NCI-H1436 treated with DMSO at 0.1 percent for 48 hours (cell line): ENCODE measurements at places on chromosomes 12 and 14.

GRCh38 chr12:122079033-122079531, 526 bp downstream of the MLXIP start:
- DNase-seq = no peak

DNA sequence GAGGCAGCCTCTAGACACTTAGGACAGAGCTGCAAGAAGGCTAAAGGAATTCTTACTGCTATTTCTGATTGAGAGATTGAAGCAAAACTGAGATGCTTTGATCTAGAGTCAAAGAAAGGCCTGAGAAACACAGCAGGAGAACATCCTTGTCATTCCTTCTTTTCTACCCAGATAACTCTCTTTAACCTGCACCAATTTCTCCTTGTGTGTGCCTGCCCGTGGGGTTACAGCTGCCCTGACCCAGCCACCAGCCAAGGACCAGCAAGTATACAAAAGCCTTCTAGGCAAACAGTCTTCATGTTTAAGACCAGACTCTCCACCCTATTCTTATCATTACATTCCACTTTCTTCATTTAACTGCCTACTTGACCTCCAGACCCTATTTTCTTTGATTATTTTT, 81.7 kb upstream of the PRB2 start:
- no peak for DNase-seq

DNA sequence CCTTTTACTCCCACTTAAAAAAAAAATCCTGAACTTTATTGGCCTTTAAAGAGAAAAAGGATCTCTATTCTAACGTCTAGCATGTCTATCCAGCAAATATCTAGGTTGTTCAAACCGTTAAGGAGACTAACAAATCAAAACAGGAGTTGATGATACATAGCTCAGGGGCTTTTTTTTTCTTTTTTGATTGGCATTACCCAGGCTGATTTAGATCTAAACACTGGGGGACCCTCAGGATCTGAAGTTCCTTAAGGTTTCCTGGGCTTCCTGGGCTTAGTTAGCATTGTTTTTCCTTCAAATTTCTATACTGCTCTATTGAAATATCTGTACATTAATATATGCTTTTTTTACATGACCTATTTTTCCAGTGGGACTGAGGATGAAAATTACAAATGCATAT, 42.3 kb downstream of the EFCAB11 start:
- DNase-seq = no peak

DNA sequence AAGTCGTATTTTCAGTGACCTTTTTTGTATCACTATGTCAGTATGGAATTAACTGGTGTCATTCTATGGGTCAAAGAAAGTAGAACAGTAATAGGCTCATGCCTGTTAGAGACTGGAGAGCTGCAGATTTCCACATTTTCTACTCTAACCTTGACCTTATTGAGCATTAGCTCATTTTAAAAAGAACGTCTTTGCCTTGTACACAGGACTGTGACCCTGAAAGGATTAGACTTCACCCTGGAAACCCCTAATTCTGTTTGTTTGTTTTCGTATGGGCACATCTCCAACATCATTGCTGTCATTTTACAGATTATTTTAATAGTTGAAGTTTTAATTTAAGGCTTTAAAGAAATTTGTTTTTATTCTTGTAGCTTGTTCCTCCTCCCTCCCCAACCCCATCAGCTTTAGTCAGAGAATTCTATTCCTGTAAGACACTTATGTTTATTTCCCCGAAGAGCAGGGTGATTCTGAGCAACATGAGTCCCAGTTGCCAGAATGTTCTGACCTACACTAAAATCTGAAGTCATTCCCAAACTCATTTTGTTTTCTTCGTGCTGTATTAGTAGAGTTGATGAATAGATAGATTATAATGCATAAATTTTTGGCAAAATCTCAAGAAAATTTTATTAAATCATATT, 451.3 kb downstream of the FOXG1 start:
- DNase-seq = no peak

GRCh38 chr14:95302667-95303506, 16.8 kb downstream of the CLMN start:
- DNase-seq = no peak

DNA sequence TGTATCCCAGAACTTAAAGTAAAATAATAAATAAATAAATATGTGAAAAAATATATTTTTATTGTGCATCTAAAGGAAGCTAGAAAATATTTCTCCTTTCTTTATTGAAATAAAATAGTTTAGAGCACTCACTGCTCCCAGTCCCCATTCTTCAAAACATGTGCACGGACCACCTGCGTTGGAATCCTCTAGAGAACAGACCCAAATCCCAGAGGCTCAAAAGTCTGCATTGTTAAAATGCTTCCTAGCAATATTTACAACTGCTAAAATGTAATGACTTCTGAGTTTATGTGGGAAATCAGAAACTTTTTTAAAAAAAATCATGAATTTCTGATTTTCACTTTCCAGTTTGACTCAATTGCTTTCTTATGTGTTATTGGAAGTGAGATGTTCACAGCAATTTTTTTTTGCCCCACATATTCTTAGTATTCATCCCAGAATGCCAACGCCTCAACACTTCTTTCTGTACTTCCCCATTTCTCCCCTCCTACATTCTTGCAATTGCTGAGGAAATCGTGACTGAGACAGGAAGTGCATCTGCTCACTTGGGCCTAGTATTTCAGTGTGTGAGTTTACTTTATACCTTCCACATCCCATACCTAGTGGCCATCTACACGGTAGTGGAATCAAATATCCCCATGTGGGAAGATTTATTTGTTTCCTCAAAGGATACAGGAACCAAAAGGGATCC, 116.0 kb upstream of the FLRT2 start:
- DNase-seq = no peak

DNA sequence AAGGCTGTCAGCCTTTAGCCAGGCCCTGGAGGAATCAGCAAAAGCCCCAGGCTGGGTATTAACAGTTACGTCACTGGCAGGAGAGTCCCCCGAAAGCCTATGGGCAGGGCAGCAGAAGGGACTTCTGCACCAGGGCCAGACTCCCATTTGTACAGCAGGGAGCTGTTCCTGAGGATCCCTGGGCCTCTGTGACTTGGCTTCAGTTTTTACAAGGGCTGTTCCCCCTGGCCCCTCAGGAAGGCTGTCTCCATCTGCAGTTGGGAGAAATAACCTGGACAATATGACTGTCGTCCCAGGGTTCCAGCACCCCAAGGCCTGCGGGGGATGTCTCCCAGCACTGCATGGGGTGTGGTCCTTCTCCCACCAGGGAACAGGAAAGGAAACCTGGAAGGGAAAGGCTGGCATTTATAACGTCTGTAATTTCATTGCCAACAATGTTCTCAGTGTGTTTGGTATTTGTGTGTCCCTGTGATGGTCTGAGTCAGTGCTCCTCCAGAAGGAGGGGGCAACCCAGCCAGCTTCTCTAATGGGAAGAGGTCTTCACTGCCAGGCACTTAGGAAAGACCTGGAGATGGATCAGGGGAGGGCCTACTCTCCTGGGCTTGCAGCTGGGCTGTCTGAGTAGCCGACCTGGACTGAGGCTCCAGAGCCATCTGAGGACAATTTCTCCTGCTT, 42.4 kb downstream of the ERH start:
- DNase-seq = no peak

DNA sequence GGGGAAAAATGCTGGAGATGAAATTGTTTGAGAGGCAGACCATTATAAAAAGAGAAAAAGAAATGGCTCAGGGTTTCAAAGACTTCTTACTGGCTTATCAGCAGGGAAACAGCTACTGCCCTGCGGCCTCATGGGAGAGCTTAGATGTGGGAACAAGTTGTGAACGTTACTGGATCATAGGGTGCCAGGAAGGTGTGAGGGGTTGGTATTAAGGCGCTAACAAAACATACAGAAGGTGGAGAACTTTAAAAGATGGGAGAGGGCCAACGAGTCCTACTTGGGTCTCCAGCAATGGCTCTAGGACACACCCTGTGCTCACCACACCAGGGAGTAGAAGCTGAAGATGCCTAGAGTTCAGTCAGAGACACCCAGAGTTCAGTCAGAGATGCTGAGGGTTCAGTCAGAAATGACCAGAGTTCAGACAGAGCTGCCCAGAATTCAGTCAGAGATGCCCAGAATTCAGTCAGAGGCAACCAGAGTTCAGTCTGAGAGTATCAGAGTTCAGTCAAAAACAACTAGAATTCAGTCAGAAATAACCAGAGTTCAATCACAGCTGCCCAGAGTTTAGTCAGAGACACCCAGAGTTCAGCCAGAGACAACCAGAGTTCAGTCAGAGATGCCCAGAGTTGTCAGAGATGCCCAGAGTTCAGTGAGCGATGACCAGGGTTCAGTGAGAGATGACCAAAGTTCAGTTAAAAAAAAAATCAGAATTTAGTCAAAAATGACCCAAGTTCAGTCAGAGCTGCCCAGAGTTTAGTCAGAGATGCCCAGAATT, 1103.6 kb downstream of the BCL11B start:
- no peak for DNase-seq

- DNase-seq = no peak
Measured at GRCh38 chr14:28361486-28361885, 405.1 kb upstream of the FOXG1 start.

- no peak for DNase-seq
Measured at GRCh38 chr12:884746-885414, 64.6 kb downstream of the RAD52 start.

- no peak for DNase-seq
Measured at GRCh38 chr14:75431827-75432226, 4.0 kb downstream of the JDP2 start.

DNA sequence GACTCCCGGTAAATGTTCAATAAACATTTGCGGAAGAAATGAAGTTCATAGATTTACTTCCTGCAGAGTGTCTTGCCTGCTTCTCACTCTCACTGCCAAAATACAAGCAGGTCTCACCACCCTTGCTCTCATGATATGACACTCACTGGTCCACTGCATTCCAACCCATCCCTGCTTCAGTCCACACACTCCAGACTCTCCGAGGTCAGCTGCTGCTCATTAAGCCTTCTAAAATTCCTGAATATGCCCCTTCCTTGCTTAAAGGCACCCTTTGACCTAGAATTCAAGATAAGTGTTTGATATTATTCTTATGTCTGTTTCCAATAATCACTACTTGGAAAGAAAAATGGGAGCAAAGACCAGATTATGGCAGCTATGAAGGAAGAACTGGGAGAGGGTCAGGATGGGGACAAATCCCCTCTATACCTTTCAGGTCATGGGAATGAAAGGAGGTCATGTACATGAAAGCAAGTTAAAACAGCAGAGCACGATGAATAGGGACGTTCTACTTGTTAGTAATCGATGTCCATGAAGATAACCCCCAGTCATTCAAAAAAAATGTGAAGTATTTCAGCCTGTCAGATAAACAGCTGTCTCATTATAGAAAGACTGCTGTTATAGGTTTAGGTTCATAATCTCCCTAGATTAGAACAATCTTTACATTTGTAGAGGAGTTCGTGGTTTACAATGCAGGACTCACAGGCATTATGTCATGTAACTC, 10.5 kb upstream of the NID2 start:
- no peak for DNase-seq

DNA sequence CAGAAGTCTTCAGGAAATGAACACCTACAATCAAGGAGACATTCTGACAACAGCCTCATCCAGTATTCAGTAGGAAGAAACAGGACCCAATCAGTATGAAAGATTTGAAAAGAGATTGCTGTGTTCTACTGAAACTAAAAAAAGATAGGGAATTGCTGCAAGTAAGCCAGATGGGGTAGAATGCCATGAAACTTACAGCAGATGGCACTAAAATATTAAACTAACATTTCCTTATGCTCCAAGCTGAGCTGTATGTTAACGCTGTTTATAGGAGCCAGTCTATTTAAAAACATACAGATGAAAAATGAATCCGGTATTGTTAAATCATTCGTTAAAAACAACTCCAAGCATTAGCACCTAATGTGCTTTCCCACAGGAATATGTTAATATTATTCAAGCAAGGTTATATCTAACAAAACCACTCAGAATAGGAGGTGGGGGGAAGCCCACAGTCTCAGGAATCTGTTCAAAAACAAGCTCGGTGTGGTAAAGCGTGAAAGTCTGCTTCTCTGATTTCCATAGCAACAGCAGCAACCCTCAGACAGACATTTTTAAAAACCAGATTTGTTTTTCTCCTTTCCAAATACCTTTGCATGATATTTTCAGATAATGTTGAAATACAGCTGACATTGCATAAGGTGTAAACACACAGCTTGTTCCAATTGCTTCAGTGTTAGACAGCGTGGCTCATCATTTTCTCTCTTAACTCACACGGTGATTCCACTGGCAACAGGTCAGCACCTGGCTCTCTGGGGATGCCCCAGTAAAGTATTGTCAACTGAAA, 131.4 kb upstream of the CCDC175 start:
- DNase-seq = no peak

- DNase-seq = no peak
Measured at GRCh38 chr12:49346659-49347310, at the start of gene DNAJC22. DNAJC22 (plus strand) TSS chr12:49346888; CDS start chr12:49348873, 1,985 bp downstream.

DNA sequence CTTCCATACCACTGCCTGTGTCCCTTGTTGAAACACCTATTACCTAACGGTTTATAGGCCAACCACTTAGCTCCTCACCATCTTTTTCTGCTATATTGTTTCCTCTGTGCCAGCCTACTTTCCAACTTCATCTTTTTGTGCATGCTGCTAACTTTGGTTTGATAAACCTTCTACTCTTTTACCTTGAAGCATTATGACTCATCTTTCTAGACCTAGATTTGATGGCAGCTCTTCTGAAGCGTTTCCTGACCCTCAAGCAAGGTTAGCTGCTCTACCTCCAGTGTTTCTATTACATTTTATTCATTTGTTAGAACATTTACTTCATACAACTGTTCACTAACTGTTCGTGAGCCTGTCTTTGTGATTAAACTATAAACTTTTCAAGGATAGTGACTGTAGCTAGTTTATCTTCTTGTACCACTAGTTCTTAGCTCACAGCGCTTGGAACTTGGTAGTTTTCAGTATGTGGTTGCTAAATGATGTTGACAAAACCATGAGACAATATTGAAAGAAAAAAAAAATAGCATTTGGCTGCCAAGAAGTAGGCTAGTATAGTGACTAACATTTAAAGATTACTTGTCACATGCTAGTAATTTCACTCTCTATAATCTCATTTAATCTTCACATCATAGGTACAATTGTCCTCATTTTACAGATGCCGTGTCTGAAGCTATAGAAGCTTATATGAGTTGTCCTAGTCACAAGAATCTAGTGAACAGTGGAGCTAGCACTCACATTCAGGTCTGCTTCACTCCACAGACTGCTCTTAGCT, 79.5 kb downstream of the APAF1 start:
- DNase-seq = no peak

DNA sequence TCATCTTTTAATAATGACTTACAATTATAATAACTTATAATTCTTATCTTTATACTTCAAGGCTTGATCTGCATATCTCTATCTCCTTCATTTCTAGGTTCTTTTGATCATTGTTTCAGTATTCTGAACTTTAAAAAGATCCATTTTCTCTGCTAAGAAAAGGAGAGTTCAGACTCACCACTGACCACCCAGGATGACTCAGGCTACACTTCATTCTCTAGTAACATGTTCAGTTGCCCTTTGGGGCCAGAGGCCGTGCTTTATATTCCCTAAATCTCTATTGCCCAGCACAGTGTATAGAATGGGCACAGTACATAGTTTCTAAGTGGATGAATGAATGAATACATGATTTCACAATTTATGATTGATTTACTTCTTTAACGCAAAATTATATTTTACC, 268.7 kb downstream of the AKAP6 start:
- DNase-seq = no peak
